ENCODE measurements at places on chromosomes 4 and X.
A peak's percentile ranks its signal among the peaks of the same experiment; 100 is the strongest.

DNA sequence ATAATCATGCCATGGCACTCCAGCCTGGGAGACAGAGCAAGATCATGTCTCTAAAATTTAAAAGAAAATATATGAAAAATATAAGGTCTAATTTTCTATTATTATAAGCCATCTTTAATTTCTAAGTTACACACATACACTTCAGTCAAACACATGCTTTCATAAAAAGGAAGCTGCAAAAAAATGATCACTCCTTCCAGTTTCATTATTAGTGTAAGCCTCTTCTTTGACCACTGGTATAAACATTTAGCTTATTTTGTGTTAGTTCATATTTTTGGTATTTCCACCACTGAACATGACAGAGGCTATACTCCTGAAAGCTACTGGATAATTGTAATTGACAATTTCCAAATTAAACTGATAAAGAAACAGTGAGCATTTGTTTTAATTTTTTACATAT, 163.3 kb upstream of the USP38 start:
- no peak for DNase-seq

DNA sequence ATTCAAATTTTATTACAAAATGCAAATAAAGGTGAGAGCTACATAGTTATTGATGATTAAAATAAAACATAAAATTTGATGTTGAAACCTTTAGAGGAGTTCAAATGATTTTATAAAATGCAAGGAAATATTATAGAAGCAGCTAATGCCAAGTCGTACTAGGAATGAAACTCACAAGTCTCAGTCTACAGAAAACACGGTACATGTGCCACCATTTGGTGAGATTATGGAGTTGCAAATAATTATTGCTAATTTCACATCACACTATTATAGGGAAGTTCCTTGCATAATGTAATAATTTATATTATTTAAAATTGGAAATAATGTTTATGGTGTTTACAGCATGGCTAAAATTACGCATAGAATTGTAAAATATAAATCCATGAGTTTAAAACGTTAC, 1601.7 kb upstream of the TENM3 start:
- DNase-seq: no peak

DNA sequence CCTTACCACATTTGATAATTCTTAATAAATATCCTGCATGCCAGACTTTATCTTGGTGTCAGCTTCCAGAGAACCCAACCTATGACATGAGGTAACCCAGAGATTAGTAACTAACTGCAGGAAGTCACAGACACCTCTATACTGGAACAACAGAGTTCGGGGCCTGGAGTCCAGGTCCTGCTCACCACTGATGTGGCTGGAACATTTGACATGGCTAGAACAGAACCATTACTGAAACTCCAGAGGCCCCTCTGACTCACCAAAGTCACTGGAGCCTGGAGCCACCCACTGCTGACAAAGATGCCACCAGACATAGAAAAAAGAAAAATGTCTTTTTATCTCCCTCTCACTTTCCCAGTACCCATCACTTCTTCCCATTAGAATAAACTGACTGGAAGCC, 403.7 kb downstream of the MID1IP1 start:
- no peak for DNase-seq

GRCh38 chr4:134551348-134551747, 349.8 kb upstream of the PABPC4L start:
- no peak for DNase-seq

GRCh38 chr4:2297606-2298531, 36.0 kb upstream of the MXD4 start:
- no peak for DNase-seq

DNA sequence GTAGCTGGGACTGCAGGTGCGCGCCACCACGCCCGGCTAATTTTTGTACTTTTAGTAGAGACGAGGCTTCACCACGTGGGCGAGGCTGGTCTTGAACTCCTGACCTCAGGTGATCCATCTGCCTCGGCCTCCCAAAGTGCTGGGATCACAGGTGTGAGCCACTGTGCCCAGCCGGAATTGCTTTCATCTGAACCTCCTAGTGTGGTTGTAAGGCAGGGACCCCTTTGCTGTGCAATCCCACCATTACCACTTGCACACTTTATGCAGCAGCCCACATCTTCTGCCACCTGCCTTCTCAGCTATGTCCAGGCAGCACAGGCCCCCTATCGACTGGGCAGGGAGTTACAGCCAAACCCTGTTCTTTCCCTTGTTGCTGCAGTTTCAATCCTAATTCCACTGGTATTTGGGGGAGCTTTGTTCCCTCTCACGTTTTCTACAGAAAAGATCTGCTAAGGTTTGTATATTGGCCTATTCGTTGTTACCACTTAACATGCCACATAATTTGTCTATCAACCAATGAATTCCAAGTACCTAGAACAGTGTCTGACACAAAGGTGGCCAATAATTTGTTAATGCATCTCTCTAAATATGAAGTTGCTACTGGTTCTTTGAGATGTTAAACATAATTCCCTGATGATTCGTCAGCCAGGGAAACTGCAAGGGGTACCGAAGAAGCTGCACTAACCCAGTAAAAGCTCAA, 6.5 kb downstream of the RPL39 start:
- peak; percentile 31 for DNase-seq

DNA sequence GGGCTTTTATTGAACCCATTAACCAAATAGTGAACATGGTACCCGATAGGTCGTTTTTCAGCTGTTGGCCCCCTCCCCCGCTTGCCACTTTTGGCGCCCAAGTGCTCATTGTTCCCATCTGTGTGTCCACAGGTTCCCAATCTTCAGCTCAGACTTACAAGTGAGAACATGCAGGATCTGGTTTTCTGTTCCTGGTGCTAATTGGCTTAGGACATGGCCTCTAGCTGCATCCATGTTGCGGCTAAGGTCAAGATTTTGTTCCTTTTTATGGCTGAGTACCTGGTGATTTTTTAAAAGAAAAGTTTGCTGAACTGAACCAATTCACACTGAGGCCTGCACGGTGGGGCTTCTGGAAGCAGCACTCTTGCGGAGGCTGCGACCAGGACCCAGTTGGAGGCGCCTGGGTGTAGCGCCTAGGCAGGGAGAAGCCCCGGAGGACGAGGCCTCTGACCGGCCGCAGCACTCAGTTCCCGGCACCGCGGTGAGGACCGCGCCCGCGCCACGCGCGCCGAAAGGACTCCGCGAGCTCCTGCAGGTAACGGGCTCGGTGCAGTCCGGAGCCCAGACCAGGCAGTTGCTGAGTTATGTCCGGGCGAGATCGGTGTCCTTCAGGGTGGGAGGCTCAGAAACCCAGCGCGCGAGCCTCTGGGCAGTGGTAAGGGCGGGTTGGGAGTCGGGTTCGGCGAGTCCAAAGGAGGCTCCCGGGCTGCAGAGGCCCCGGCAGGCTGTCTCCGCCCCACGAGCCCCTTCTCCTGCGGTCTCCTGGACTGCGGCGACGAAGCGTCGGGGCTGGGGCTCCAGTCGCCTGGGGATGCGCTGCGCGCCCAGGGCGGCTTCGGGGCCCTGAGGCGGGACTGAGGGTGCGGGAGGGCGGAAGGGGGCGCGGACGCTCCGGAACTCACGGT, 15.8 kb upstream of the SLC25A4 start:
- DNase-seq: no peak

DNA sequence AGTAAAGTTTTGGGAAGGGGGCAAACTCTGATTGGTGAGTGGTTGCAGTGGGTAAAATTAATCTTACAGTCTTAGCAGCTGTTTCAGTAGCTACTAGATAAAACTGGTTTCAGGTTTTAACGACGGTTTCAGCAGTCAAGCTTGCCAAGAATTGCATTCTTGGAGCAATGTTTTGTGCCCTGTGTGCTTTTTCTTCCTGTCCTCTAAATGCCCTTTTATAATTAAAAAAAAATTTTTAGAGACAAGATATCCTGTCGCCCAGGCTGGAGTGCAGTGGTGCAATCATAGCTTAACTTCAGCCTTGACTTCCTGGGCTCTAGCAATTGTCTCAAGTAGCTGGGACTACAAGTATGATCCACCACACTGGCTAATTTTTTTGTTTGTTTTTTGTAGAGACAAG, 6.3 kb upstream of the PPEF2 start:
- DNase-seq: no peak

- no peak for DNase-seq
Observed at GRCh38 chr4:87216469-87216868, 3.9 kb downstream of the KLHL8 start.

- DNase-seq: no peak
Observed at GRCh38 chrX:118360429-118361125, 14.7 kb downstream of the WDR44 start.

GRCh38 chr4:94504545-94504944, 52.8 kb downstream of the PDLIM5 start:
- no peak for DNase-seq

DNA sequence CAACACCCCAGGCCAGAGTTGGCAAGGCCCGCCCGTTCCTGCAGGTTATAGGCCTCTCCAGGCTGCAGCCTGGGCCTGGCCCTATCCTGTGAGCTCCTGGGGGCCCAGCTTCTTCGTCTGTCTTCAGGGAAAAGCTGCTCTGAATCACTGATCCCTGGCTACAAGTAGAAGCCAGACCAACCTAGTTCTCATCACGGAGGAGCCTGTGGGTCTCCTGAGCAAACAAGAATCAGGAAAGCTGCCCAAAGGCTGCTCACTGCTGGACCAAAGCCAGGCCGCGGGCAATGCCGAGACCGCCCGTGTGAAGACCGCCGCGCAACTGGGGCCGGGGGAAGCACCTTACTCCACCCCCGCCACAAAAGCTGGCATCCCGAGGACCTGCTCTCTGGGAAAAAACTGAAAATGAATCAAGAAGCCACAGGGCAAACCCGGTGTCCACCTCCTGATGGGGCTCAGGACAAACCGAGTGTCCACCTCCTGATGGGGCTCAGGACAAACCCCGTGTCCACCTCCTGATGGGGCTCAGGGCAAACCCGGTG, 12.8 kb downstream of the CTBP1 start:
- DNase-seq: no peak

DNA sequence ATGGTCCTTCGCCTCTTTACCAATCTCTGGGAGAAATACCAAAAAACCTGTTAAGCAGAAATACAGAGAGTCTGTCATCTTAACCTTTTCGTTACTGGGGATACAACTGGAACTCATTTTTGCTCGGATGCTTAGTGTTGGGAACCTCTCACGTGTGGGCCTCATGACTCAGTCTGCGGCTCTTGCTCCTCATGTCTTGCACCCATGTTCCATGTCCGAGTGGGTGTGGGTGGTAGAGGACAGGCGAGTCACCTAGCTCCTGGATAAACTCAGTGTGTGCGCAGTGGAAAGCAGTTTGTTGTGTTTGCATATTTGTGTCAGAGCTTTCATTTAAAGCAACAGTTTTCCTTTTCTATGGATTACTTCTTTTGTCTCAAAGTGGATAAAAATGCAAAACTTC, 70.6 kb downstream of the TNIP2 start:
- no peak for DNase-seq

- no peak for DNase-seq
Observed at GRCh38 chr4:182206266-182206665, 36.9 kb upstream of the TENM3 start.

DNA sequence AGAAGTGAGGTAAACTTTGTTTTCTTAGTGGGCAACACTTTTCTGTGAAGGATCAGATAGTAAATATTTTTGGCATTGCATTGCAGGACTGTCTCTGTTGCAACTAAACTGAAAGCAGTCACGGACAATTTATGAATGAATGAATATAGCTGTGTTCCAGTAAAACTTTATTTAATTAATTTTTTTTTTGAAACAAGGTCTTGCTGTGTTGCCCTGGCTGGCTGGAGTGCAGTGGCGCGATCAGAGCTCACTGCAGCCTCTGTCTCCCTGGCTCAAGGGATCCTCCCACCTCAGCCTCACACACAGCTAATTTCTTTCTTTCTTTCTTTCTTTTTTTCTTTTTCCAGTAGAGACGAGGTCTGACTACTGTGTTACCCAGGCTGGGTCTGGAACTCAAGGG, 15.8 kb downstream of the RBM10 start:
- no peak for DNase-seq

- no peak for DNase-seq
Observed at GRCh38 chr4:40178672-40179071, 18.2 kb upstream of the RHOH start.

DNA sequence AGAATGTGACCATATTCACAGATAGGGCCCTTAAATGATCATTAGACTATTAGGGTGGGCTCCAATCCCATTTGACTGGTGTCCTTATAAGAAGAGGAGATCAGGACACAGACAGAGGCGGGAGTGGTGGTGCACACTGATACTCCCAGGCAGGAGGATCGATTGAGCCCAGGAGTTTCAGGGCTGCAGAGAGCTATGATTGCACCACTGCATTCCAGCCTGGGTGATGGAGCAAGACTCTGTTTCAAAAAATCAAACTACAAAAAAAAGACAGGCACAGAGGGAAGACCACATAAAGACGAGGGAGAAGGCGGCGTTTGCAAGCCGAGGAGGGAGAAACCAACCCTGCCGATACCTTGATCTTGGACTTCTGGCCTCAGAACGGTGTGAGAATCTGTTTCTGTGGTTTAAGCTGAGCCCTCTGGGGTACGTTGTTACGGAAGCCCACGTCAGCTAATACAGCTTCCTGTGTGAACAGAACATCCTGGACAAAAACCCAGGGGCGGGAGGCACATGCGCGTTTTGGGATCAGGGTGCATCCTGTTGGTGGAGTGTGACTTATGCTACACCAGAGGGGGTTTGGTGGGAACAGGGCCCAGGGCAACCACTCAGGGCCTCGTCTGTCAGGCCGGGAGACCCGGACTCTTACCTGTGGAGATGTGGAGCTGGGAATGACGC, 211.8 kb upstream of the PSAPL1 start:
- DNase-seq: no peak

DNA sequence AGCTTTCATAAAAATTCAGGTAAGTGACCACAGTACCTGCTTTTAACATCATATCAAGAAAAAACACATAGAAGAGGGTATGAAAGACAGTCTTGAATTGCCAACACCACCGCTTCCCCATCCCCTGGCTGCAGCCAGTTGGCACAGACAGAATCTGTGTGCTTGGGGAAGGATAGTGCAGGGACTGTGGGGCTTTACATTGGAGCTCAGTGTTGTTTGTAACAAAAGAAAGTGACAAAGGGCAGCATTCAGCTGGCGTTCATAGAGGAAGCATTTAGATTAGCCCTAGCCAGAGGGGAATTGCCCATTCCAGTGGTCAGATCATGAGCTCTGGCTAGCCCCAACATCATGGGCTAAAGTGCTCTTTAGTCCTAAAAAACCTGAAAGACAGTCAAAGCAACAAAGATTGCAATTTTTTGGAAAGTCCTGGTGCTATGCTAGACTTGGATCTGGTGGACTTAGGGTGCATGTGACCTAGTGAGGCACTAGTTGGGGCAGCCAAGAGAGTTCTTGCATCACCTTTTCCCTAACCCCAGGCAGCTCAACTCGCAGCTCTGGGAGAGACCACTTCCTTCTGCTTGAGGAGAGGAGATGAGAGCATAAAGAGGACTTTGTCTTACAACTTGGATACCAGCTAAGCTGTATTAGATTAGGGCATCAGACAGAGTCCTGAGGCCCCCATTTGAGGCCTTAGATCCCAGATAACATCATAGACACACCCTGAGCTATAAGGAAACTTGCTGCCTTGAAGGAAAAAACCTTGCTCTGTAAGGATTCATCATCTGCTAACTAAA, 1602.4 kb upstream of the ADGRL3 start:
- DNase-seq: no peak

GRCh38 chr4:105966051-105966450, 70.8 kb downstream of the NPNT start:
- DNase-seq: no peak
